ENCODE measurements at places on chromosomes 5 and 9.

DNA sequence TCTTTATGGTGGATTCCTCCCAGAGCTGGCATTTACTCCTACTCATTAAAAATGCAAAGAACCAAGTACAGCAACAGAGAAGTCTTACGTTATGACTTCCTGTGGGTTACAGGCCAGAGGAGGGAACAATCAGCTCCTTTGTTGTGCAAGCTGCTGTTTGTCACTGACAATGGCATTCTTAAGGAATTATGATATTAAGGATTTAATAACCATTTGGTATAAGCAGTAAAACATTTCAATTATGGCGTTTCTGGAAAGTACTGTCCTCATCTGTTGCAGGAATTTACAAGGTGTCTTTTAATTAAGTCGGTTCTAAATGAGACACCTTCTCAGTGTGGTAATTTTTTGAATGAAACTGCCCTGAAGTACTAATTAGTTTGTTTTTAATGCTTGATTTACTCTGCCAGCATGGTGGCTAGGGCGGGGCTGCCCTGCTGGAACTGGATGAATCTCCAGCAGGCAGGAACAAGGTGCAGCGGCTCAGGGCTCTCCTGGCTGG, 49.1 kb upstream of the VDAC1 start:
- no peak for DNase-seq

GRCh38 chr9:30504502-30504905, 1879.9 kb upstream of the ACO1 start:
- no peak for DNase-seq

GRCh38 chr5:135654761-135655467, 76.1 kb upstream of the CXCL14 start:
- DNase-seq = no peak

- DNase-seq = peak; percentile 46
Measured at GRCh38 chr5:181189962-181190710, 14.9 kb downstream of the TRIM7 start.

GRCh38 chr9:129331772-129332500, 153.9 kb upstream of the IER5L start:
- DNase-seq = no peak

- DNase-seq = no peak
Measured at GRCh38 chr9:116504893-116505480, 182.1 kb upstream of the TRIM32 start.

GRCh38 chr9:6134661-6135180, 80.9 kb upstream of the IL33 start:
- DNase-seq = no peak

DNA sequence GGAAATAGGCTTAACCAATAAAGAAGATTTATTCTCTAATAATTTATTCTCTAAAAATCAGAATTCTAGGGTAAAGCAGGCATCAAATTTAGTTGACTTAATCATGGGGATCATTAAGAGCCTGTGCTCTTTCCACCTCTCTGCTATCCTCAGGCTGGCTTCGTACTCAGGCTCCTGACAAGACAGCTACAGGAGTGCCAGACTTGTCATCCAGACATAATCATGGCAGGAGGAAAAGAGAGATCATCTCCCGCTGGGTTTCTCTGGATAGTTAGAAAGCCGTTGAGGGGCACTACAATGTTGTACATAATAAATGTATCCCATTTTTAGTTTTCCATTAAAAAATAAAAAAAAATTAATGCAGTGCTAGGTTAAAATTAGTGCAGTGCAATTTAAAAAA, 171.9 kb downstream of the SEC61B start:
- DNase-seq = no peak

- DNase-seq = no peak
Measured at GRCh38 chr5:31581498-31582099, 49.5 kb downstream of the C5orf22 start.

GRCh38 chr9:130939405-130940026, 469 bp upstream of the FIBCD1 start:
- no peak for DNase-seq

DNA sequence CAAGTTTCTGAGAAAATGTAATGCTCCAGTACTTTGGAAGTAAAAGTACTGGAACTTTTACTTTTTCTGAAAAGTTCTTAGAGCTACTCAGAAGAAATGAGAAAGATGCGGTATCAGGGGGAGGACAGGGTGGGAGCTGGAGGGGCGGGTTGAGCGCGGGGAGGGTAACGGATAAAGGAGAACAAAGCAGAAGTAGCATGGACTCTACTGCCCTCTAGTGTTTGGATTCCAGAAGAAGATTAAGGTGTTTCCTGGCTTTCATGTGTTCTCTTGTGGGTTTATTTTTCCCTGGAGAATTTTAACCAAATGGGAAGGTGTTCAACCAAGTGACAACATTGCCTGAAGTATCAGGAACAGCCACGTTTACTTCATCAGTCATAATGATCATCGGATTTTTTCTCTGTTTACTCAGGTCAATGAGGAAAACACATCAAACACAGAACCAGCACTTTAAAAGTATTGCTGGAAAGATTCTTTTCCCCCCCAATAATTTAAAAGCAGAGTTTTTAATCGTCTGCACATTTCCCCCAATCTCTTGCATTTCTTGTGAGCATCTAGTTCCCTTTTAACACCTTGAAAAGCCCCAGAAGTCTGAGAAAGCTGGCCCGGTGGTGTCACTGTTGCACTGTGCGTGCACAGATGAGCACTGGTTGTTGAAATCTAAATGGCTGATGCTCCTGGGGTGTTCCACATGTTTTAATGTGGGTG, 190.6 kb downstream of the MPDZ start:
- no peak for DNase-seq

DNA sequence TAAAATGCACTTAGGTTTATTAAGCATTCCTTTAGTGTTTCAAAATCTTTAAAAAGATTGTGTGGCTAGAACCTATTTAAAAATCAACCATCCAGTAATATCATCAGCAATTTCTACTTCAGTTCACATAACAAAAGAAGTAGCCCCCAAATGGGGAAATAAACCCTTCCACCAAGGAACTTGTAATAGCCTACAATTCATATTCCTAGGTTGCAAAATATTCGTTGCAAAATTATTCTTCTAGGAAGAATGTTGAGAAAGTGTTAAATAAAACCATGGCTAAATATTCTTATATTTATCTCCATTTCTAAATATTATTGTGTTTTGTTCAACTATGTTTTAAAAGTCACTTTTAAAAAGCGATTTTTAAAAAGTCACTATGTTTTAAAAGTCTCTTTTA, 177.9 kb upstream of the PRLR start:
- no peak for DNase-seq

- DNase-seq = no peak
Measured at GRCh38 chr5:126516133-126516532, 78.9 kb downstream of the ALDH7A1 start.
